Activated T-helper 2 cell treated with anti-CD3 and anti-CD28 coated beads, Interferon-gamma antibody, Interleukin-2, Interleukin-4, amounts not matched to agents 10 μg/mL and 5 μg/mL and 100 μg/mL, durations not matched to agents 14 hours and 24 hours and 36 hours (primary cell): ENCODE measurements at places on chromosomes 3 and 15.
A peak's percentile ranks its signal among the peaks of the same experiment; 100 is the strongest.

GRCh38 chr3:5010706-5011554 is 31.7 kb downstream of the BHLHE40 start:
- H3K27ac ChIP-seq = no peak overlapping the region
- DNase-seq = no peak

DNA sequence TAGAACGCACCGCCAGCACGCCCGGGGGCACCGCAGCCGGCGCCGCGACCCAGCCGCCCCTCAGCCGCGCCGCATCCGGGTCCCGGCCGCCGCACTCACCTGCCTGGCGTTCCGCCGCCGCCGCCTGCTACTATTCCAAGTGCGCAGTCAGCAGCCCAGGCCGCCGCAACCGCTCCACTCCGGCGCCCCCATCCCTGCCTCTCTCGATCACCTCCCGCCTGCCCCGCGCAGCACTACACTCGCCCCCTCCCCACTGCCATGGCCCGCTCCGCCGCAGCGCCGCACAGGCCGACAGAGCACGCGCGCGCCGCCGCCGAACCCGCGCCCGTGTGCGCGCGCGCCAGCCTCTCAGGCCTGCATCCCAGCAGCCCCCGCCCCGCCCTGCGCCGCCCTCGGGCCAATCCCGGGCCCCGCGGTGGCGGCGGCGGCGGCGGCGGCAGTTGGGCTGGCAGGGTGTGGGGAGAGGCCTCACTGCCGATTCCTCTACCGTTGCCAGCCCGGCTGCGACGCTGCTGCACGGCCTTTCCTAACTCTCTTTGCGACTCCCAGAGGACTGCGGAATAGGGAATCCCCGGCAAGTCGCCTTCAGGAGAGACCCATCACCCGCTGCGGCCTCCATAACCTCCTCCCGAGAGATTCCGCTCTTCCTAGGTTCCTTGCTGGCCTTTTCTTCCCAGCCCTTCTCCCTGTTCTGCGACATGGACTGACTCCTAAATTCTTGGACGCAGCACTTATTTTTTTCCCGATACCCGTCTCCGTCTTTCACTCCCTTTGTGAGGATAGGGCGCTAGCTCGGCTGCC is at the start of gene PIK3CB:
Gene PIK3CB, minus strand, starts transcription at position 333 of the 801 bp plus-strand sequence. CDS start 75,585 bp downstream, outside the sequence.
- H3K36me3 ChIP-seq = peaks cover 16% of the 10 kb centered on the region
- H3K4me3 ChIP-seq = peak within 1 kb of the TSS; percentile 96
- H3K27ac ChIP-seq = peak within 1 kb of the TSS; percentile 94
- DNase-seq = peak; percentile 77
- H3K4me1 ChIP-seq = peaks cover 16% of the 10 kb centered on the region
- H3K27me3 ChIP-seq = no peaks in the 10 kb centered on the region

DNA sequence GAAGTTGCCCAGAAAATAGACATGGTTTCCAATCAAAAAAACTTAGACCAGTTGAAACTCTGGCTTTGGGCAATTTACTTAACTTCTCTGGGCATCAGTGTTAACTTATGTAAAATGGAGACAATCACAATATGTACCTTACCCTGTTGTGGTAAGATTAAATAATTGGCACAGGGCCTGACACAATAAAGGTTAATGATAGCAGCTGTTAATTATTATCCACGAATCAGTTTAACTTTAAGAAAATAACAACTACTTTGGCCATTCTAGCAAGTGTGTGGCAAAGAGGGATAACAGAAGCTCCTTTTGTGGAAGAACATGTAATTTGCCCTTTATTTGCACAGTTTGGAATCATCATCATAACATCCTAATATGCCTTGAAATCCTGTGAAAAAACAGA is 787.6 kb downstream of the FHIT start:
- no peak overlapping the region for H3K27ac ChIP-seq
- no peak overlapping the region for H3K4me3 ChIP-seq
- no peak for DNase-seq
- no peaks in the 10 kb centered on the region for H3K36me3 ChIP-seq
- H3K27me3 ChIP-seq = peaks cover 12% of the 10 kb centered on the region

GRCh38 chr15:95912280-95912625 is 418.2 kb upstream of the NR2F2 start:
- H3K4me3 ChIP-seq = no peak overlapping the region
- no peak overlapping the region for H3K27ac ChIP-seq

GRCh38 chr15:68561901-68562300 is 16.9 kb upstream of the CORO2B start:
- DNase-seq = no peak
- no peak overlapping the region for H3K4me3 ChIP-seq
- H3K4me1 ChIP-seq = peaks cover 15% of the 10 kb centered on the region

- H3K4me3 ChIP-seq = no peak overlapping the region
- H3K4me1 ChIP-seq = no peaks in the 10 kb centered on the region
- H3K36me3 ChIP-seq = no peaks in the 10 kb centered on the region
These were observed 10.1 kb upstream of the ITGA11 start for GRCh38 chr15:68442041-68442440.

GRCh38 chr3:9226326-9226725 is 23.1 kb downstream of the SRGAP3 start:
- H3K27me3 ChIP-seq = peaks cover 2% of the 10 kb centered on the region
- no peak overlapping the region for H3K4me3 ChIP-seq
- H3K36me3 ChIP-seq = peaks cover 5% of the 10 kb centered on the region
- DNase-seq = no peak
- H3K4me1 ChIP-seq = peaks cover 64% of the 10 kb centered on the region

GRCh38 chr3:118912188-118912587 is 122.5 kb downstream of the IGSF11 start:
- no peak overlapping the region for H3K4me3 ChIP-seq
- H3K4me1 ChIP-seq = peaks cover 2% of the 10 kb centered on the region
- H3K36me3 ChIP-seq = no peaks in the 10 kb centered on the region
- no peak for DNase-seq

DNA sequence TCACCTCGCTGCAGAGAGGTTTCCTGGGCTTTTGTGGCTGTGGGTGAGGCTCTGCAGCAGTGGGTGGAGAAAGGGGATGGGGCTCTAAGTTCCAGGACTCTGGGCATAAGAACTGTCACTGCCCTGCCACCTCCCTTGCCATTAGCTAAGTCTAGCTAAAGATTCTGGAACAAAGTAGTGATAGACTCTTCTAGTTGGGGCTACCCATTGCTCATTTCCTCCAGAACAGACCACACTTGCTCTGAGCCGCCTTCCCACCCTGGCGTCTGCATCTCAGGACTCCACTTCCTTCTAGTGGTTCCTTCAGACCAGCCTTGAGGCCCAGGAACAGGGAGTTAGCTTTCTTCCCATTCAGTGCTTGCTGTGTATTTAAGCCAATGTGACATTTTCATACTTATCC is 7.5 kb downstream of the ARHGAP31 start:
- DNase-seq = no peak
- no peak overlapping the region for H3K4me3 ChIP-seq
- peaks cover 34% of the 10 kb centered on the region for H3K36me3 ChIP-seq

- no peaks in the 10 kb centered on the region for H3K27me3 ChIP-seq
- H3K4me3 ChIP-seq = no peak overlapping the region
- H3K36me3 ChIP-seq = peaks cover 10% of the 10 kb centered on the region
- DNase-seq = no peak
- peak overlapping the region; percentile 80 for H3K27ac ChIP-seq
These were observed 732 bp upstream of the GCSAM start for GRCh38 chr3:112133626-112134334.

- H3K4me3 ChIP-seq = no peak overlapping the region
- DNase-seq = no peak
- H3K4me1 ChIP-seq = peaks cover 31% of the 10 kb centered on the region
- H3K27me3 ChIP-seq = no peaks in the 10 kb centered on the region
These were observed 109.2 kb downstream of the CD47 start for GRCh38 chr3:107981471-107982111.

DNA sequence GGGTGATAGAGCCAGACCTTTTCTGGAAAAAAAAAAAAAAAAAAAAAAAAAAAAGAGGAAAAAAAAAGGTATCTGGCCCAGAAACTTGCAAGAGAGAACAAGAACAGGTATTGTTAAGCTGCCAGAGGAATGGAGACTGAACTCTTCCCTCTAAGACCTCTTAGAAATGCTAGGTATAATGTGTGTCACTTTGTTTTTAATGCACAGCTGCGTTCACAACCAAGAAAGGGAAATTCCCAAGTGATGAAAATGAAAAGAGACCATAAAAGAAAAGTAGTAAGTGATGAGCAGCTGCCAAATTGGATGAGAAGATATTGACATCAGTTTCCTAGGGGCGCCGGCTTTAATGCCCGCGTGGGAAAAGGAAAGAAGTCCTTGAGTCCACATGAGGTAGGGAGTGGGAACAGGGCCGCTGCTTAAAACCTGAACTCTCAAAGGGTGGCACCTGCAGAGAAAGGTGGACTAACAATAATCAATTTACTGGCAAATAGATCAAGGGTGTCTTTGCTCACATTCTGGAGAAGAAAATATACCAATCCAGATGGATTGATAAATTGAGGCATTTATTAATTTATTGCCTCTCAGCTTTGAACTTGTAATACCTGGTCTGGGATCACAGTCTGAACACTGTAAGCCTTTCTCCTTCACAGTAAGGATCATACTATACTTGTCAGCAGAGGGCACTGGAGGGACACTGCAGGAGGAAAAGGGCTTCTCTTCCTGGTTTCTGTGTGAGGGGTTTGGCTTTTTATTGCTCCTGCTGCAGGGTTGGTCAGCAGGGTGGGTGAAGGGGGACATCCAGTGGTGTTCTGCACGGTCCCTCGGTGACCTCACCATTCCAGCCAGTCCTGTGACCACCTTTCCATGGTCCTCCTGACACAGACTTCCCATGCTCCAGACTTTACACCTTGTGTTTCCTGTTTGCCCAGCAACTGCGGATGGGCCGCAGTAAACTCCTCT is 131.6 kb downstream of the AQP9 start:
- H3K27ac ChIP-seq = no peak overlapping the region
- H3K36me3 ChIP-seq = peaks cover 5% of the 10 kb centered on the region
- no peak overlapping the region for H3K4me3 ChIP-seq
- no peaks in the 10 kb centered on the region for H3K27me3 ChIP-seq
- no peak for DNase-seq

- no peaks in the 10 kb centered on the region for H3K27me3 ChIP-seq
- DNase-seq = peak; percentile 1
- no peak overlapping the region for H3K27ac ChIP-seq
- peaks cover 4% of the 10 kb centered on the region for H3K4me1 ChIP-seq
- H3K36me3 ChIP-seq = no peaks in the 10 kb centered on the region
These were observed 30.8 kb downstream of the CCDC13 start for GRCh38 chr3:42742259-42742658.

DNA sequence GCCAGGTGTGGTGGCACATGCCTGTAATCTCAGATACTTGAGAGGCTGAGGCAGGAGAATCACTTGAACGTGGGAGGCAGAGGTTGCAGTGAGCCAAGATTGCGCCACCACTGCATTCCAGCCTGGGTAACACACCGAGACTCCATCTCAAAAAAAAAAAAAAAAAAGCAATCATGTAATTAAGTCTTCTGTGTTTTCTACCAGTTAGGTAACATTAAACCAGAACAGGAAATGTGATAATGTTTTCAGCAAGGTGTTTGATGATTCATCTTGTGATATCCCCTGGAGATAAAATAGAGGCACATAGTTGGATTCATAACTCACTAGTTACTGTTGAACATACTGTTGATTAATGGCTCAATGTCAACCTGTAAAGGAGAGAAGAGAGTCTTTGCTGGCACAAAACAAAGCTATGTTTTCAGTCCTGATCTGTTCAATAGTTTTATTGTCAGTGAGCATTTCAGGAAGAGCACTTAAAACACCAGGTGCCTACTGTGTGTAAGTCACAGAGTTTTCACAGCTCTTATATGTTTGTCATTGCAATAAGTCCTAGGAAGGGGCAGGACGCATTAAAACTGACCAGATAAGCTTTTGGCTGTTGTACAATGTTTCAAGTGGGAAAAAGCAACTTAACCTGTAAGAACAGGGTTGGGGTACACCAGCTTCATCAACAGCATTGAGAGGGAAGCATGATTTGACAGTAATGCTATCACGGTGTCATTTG is 19.5 kb downstream of the DNAJB11 start:
- peaks cover 15% of the 10 kb centered on the region for H3K36me3 ChIP-seq
- peaks cover 9% of the 10 kb centered on the region for H3K27me3 ChIP-seq
- no peak for DNase-seq

DNA sequence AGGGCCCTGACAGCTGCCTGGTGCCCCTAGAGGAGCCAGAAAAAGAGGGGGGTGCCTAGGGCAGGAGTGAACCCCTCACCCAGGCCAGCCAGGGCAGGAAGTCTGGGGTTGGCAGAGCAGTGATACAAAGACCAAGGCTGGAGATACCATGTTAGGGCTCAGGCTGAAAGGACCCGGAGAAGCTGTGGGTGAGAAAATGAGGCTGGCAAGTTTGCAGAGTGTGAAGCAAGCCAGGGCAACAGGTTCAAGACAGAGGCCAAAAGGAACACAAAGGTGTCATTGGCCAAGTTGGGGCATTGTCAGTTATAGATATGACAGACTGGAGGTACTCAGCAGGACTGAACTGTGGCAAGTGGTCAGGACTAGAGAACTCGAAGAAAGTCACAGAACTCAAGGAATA is 40.6 kb upstream of the IREB2 start:
- H3K27me3 ChIP-seq = peaks cover 3% of the 10 kb centered on the region
- no peaks in the 10 kb centered on the region for H3K36me3 ChIP-seq
- no peak overlapping the region for H3K4me3 ChIP-seq
- no peak overlapping the region for H3K27ac ChIP-seq
- no peaks in the 10 kb centered on the region for H3K4me1 ChIP-seq

DNA sequence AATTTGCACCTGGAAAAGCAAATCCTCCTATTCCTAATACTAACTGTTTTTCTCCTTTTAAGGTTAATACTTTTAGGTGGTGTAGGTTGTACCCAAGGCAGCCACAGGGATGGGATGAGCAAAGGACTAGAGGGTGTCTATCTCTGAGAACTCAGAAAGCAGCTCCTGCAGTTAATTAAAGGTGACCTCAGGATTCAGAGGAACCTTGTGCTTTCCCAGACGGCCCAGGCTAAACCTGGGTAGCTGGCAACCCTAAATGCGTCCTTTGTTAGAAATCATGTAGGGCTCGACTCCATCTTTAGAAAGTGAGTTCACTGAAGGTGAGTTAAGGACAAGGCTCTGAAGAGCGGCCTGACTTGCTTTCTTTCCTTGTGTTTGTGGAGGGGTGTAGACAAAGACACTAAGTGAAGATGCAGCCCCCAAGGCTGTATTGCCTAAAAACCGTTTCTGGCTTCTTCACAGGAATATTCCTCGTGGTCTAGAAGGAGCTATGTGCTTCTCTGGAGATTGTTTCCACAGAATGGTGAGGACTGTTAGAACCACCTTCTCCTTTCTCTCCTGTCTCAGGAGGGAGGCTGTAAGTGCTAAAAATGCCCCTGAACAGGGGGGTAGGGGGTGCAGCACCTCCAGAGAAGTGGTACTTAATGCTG is 14.9 kb downstream of the FNDC3B start:
- H3K27me3 ChIP-seq = no peaks in the 10 kb centered on the region
- peaks cover 34% of the 10 kb centered on the region for H3K36me3 ChIP-seq
- no peak for DNase-seq
- H3K4me3 ChIP-seq = no peak overlapping the region

GRCh38 chr3:37808656-37809055 is 53.0 kb upstream of the CTDSPL start:
- DNase-seq = no peak

- H3K4me3 ChIP-seq = no peak overlapping the region
- no peaks in the 10 kb centered on the region for H3K4me1 ChIP-seq
- H3K36me3 ChIP-seq = no peaks in the 10 kb centered on the region
- no peak for DNase-seq
These were observed 1.8 kb downstream of the ITIH1 start for GRCh38 chr3:52779011-52779836.
